ENCODE measurements at places on chromosomes 1 and 21. TPM values are rescaled to one million over a fixed set of nuclear protein-coding genes. Genes with fewer than 3 reads are reported as not detected.

The RNF186 gene
- total RNA-seq = not detected

DNA sequence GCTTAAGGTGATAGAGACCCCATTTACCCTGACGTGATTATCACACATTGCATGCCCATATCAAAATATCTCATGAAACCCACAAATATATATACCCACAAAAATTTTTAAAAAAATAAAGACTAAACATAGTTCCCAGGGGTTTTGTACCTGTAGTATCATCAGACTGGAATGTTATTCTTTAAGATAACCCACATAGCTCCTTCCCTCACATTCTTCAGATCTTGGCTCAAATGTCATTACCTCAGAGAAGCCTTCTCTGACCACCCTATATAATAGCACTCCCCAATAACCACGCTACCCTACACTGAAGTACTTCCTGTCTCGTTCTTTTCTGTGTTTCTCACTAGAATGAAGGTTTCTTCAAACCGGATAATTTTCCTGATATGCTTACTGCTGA lies 138.3 kb upstream of the SNX7 start:
- DNase-seq = no peak

The S100A8 gene
- total RNA-seq = not detected

GRCh38 chr1:199573047-199573446 lies 454.5 kb upstream of the NR5A2 start:
- DNase-seq = no peak

DNA sequence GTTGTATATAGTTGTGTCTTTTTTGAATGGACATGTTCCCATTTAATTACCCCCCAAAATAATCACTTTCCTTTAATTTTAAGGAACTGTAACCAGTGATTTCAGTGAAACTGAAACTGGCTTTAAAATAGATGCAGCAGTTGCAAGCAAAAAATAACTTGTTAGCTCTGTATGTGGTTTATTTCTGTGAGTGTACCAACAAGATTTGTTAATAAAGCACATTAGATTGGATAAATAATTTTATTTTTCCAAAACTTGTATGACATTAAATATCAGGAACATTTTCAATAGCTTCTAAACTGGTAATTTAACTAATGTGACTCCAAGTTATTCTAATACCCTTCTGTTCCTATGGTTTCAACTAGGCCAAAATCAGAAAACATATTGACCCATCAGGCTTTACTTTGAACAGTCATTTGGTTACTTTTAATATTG lies 184.3 kb upstream of the CACYBP start:
- DNase-seq = no peak

The OXCT2 gene
- 1.3 TPM for total RNA-seq

DNA sequence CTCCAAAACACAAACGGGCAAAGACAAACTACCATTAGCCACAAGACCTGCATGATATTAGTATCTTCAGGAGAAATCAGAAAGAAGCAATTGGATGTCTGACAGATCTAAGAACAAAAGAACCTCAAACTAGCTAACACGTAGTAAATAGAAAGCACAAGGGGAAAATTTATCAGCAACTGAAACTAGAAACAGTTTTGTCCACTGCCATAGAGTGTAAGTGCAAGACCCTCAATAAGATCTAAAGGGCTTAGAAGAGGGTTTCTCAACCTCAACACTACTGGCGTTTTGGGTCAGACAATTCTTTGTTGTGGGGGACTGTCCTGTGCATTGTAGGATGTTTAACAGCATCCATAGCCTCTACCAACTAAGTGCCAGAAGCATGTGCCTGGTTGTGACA lies 54.0 kb downstream of the KLHL20 start:
- DNase-seq = no peak

- no peak for DNase-seq
Observed at GRCh38 chr1:16109571-16109970, 36.1 kb upstream of the FAM131C start.

DNA sequence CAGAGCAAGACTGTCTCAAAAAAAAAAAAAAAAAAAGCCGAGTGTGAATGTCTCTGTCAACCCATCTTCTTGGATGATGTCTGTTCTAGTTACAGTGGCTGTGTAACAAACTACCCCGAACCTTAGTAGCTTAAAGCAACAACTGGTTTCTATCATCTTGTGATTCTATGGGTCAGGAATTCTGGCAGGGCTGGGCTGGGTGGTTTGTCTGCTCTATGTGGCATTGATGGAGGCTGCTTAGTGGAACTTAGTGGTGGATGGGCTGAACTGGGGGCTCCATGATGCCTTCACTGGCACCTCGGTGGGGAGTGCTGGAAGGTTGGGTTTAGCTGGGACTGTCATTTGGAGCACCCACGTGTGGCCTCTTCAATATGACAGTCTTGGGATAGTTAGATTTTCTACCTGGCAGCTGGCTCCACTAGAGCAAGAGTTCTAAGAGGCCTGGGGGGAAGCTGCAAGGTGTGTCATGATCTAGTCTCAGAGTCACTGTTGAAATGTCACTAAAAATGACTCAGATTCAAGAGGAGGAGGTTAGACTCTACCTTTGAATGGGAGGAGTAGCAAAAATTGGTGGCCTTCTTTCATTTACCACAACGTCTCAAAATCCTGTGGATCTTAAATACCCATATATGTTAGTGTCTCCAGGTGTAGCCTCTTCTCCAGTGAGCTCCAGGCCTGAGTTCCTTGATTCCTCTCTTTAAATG lies 18.6 kb downstream of the ACOT11 start:
- no peak for DNase-seq
